GM23248 (cell line): ENCODE measurements at places on chromosomes 7 and 10.

DNA sequence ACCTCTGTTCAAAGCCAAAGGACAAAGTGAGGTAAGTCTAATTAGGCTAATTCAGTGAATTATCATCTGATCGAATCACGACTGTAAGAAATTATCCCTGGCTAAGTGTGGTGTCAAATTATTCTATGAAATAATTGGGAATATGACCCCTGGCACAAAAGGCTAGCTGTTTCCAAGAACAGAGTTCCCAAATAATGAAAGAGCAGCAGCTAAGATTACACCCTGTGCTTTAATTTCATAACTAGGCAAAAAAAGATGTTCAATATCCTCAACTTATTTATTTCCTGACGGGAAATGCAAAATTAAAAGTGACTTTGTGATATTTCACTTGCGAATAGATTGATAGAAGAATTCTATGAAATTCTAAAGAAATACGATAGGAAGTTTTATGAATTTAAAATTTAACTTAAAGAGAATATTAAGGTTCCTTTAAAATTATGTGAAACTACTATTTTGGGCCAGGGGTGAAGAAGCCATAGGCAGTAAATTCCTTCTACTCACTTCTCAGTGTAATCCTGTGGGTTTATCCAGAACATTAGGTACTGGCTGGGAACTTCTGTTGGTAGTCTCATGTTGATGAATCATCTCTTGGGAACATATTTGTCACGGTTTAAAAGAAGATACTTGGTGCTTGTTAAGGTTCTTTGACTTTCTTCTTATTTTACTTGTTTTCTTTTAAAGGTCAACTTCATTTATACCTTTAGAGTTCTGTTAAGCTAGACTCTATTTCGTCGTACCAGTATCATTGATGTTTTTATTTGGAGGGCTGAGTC lies 148.5 kb downstream of the POLR1F start:
- DNase-seq, result peak; percentile 84

DNA sequence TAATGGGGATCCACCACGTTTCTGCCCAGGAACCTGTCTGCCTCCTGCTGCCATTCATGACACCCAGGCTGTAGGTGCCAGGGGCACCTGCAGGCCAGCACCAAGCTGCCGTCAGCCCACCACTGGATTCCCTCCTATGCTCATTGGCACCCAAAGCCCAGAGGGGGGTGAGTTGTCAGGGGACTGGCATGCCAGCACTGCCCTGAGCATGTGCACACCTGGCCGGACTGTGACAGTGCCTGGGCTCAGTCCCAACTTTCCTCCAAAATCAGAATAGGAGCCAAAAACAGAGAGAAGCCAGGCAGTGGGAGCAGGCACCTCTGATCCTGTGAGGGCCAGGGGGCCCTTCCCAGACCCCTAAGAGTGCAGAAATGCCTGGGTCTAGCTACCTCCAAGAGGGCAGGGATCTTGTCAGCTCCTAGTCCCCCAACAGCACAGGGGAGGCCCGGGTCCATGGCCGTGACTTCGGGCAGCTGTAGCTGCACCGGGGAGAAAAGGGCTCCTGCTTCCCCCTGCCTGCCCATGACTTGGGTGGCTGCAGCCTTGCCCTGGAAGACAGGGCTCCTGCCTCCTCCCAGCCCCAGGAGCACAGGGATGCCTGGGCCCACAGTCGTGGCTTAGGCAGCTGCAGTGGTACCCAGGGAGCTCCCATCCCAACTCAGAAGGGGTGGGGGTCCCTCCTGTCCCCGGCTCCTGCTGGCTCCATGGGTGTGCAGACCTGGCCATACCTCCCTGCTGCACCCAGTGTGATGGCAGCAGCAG lies 249.8 kb upstream of the DKK1 start:
- no peak for DNase-seq

DNA sequence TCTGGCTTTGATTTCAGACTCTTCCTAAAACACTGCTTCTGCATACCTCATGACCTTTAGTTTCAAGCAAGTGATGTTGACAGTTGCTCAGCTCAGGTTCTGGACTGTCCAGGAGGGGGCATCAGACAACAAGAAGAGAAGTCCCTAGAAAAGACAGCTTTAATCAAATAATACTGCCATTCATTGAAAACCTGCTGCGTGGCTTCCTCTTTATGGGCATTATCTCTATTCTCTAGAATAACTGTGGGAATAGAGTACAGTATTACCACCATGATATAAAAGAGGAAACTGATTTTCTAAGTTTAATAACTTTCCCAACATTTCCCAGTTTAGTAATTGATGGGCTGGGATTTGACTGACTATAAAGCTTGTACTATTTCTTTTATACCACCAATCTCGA lies 170.4 kb downstream of the SNX13 start:
- peak; percentile 78 for DNase-seq

DNA sequence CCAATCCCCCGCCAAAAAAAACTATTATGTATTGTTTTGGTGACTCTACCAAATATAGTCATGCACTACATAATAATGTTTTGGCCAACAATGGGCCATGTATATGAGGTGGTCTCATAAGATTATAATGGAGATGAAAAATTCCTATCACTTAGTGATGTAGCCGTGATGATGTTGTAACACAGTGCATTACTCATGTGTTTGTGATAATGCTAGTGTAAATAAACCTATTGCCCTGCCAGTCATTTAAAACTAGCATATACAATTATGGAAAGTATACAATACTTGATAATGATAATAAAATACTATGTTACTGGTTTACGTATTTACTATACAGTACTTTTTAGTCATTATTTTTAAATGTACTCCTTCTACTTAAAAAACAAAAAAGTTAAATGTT lies 101.5 kb downstream of the SLC25A40 start:
- no peak for DNase-seq

DNA sequence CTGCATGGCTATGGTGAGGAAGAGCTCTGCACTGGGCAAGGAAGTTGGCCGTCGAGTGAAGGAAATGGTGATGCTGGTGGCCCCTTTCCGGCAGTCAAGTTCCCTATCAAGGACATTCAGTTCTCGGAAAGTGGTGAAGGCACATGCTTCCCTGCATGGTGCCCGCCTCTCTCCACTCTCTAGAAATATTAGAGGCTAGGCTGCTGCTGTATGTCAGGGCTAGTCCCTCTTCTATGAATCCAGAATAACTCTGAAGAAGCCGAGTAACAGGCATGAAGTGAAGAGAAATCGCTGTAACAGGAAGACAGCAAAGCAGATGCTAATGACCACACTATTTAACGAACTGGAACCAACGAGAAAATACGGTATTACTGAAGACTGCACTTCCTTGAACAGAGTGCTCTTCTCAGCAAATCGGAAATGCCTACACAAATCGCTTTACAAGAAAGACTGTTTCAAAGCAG lies 5.4 kb downstream of the IDI1 start:
- DNase-seq, result no peak

DNA sequence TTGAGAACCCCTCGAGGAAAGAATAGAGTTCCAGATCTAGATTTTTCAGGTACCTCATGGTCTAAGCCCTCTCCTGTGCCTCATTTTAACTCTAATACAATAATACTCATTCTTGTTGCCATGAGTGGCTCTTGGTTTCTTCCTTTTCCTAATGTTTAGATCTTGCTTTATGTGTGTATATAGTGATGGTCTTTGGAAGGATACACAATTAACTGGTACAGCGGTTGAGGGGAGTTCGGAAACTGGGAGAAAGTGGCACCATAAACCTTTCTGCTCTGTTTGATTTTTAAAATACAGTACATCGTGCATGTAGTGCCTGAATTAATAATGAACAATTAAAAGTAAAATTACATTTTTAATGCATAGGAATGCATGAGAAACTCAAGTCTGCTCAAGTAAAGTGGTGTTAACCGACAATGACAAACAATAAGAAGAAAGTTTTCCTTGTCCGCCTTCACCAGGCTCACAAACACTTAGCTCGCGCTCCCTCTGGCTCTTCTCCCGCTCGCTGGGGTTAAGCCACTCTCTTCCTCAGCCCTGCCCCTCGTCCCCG lies 386 bp upstream of the EIF4EBP2 start:
- no peak for DNase-seq

- DNase-seq, result no peak
Observed at GRCh38 chr7:2437537-2438148, 34.2 kb downstream of the CHST12 start.

DNA sequence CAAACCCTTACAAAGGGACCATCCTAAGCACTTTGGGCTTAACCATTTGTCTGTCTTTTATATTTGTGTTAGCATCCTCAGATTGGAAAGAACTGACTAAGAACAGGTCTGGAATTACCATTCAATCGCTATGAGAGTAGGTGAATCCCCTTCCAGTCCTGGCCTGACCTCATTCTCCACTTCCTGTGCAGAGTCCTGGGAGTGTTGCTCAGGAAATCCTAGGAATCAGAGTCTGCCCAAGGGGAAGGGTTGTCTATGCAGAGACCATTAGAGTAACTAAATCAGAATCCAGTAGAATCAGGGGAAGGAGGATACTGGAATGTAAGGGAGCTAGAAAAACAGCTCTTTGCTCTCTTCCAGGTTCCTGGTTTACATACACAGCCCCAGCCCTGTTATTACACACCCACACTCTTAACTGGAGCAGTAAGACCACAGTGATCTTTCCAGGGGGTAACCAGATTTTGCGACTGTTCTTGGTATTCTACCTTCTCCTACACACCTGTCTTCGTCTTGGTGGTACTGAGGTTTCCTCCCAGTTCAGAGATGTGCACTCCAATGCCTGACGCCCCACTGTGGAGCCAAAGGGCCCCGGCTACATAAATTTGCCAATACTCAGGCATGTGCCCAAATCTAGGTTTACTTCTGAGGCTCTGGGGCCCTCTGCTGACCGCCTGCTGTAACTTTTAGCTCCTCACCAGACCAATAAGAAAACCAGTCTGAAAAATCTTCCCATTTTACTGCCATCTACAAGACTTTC lies 103.7 kb downstream of the RNF216 start:
- peak; percentile 86 for DNase-seq

DNA sequence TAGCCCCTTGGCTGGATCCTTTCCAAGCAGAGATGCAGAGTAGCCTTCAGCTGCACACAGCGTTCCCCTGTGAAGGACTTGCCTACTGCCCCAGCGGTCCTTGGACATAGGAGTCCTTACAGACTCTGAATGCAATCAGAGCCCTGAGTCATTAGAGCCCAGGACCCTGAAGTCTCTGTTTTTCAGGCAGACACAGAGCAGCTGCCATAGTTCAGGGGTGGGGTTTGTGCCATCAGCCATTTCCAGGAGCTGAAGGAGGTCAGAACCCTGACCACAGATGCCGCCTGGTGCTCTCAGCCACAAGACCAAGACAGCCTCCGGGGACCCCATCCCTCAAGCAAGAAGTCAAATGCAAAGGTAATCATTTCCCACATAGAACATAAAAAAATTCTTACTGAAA lies 32.8 kb upstream of the WDFY4 start:
- DNase-seq, result no peak

GRCh38 chr10:108556186-108556585 lies 1367.1 kb downstream of the XPNPEP1 start:
- DNase-seq, result peak; percentile 64

GRCh38 chr10:118712930-118713634 lies 41.7 kb downstream of the CACUL1 start:
- DNase-seq, result no peak
